ENCODE measurements at places on chromosomes 13 and 19.

DNA sequence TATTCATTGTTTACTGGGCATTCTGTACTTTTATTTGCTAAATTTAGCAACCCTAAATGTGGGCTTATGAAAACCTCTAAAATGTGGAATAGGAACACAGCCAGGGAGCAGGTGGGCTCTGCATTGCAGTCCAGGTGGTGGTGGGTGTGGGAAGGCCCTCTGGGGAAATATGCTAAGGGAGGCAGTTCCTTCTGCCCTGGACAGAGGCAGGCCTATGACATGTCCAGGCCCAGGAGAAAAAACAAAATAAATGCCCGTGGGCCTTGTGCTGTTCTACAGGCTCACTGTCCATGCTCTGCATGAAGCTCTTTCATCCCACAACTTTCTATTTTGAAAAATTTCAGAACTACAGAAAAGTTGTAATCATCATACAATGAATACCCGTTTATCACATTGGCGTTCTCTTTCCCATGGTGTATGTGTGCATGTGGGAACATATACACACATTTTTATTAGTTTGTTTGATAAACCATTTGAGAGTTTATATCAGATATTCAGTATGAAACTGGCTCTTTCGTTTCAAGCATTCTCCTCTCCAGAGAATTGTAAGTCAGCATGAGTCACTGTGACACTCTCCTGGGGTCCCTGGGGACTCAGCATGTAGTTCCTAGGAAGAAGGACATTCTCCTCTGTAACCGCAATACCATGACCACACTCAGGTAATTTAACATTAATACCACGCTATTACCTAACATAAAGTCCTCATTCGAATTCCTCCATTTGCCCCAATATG, 505.3 kb downstream of the COG6 start:
- no peak for DNase-seq

- no peak for DNase-seq
Observed at GRCh38 chr13:47415048-47415447, 518.2 kb upstream of the HTR2A start.

GRCh38 chr13:40600149-40600751, 66.2 kb downstream of the FOXO1 start:
- no peak for DNase-seq

DNA sequence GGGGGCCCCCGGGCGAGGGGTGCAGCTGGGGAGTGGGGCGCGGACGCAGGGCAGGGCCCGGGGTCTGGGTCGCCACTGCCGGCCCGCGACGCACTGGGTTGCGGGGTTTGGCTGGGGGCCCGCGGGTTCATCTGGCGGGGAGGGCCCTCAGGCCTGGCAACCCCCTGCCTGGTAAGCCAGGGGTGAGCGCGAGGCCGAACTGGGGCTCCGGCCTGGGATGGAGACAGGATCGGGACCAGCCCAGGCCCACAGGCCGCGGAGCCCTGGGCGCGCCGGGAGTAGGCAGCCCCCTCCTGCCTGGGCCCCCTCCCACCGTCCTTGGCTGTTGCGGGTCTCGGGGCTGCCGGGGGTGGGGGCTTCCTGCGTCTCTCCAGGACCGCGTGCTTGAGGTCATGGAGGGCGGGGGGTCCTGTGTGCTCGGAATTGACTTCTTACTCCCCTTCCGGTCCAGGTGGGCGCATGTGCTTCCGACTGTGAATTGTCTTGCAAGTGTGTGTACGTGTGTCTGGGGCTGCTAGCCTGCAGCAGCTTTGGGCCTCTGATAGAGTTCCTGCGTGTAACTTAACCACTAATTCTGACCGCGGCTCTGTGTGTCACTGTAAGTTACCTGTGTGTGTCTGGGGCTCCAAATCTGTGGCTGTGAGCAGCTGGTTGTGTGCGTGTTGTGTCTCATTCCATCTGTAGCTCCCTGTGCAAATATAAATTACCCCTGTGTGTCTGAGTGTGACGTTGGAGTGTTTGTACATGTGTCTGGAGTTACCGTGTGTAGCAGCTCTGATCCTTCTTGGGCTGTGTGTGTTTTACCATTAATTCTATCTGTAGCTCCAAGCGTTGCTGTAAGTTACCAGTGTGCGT, 751 bp downstream of the GRAMD1A start:
- DNase-seq: peak; percentile 50

DNA sequence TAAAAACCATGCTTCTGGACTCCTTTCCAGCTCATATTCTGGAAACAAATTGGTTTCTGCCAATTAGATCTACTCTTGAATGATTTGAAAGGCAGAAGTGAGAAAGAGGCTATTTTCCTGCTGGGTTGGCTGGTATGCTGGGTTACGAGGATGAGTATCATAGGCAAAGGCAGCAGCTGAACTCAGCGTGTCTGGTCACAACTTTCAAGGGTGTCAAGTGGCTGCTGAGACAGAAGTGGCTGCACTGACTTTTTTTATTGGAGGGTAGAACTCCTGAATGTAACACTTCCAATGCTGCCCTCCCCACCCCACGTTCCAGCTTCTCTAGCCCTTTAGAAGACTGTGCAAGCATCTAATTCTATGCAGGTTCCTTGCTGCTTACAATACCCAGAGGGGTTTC, 8.3 kb upstream of the DZIP1 start:
- DNase-seq: no peak

- peak; percentile 87 for DNase-seq
Observed at GRCh38 chr13:41060082-41060723, 1.1 kb upstream of the WBP4 start.

GRCh38 chr19:55443824-55444480, 852 bp upstream of the SHISA7 start:
- no peak for DNase-seq

DNA sequence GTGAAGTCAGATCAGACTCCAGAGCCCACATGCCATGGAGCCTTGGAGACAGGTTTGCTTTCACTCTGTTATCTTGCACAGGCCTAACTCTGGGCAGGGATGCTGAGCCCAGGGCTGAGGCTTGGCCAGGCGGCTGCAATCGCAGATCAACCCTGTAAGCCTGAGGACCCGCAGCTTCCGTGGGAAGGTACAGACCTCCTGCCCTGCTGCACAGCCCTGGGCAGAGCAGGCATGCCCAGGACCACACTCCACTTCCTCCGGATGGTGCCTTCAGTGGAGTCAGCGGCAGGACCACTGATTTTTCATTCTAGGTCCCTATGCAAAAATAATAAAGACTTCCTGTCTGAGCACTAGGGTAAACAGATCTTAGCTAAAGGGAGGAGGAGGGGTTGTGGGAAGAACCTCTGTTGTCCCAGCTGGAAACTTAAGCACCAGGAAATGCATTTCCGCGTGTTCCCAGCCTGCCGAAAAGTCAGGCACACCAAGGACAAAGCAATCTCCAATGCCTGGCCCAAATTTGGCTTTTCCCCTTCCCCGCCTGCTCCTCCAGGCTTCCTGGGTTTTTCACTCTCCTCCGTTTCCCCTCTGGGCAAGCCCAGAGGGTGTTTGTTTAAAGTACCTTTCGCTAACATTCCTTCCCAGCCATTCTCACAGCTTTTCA, 87.3 kb downstream of the KCTD15 start:
- no peak for DNase-seq

GRCh38 chr19:39129116-39129515, 3.5 kb downstream of the PAK4 start:
- no peak for DNase-seq

DNA sequence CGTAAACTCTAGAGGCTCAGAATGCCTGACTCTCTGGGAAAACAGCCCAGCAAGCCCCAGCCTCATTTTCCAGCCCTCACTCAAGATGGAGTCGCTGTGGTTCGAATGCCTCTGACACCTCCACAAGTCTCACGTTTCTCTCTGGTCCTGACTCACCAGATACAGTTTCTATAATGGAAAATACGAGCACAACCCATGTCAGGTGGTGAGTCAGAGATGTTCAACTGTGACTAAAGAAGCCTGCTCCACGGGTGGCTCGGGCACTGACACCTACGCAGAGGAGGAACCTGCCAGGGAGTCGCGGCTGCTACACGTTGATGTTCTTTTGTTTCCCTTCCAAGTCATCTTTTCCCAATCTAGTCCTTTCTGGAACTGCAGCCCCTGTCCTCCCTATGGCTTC, 87.1 kb upstream of the STK24 start:
- peak; percentile 85 for DNase-seq

DNA sequence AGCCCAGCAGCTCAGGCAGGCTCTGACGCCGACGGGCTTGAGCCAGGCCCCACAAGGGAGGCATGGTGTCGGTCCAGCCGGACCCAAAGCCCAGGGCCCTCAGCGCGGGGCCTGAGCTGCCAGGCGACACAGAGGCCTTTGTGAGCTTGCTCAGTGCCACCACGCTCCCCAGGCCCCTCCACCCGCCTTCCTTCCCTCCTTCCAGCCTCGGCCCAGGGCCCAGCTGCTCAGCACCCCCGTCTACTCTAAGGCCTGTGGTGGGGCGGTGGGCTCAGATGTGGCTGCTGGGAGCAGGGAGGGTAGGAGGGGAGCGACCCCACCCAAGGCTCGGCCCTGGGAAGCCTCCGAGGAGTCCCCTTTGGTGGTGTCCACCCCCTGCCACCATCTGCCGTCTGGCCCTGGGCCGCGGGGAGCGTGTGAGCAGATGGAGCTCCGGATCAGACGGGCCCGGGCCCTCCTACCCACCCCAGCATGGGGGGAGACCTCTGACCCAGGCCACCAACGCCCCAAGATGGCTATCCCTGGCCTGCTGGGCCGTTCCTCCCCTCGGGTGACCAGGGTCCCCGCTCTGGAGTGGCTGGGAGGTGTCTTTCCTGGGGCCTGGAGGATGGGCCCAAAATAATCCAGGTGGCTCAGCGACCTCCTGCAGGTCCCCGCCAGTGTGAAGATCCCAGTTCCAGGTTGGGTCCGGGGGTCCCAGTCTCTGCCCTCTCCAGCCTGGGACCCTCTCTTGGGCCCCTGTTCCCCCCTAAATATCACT, 7.8 kb downstream of the ZBTB7A start:
- no peak for DNase-seq
